Activated CD4-positive, alpha-beta T cell treated with anti-CD3 and anti-CD28 coated beads for 36 hours (primary cell): ENCODE measurements at places on chromosomes 5 and 9. TPM values are rescaled to one million over a fixed set of nuclear protein-coding genes. Genes with fewer than 3 reads are reported as not detected.
A peak's percentile ranks its signal among the peaks of the same experiment; 100 is the strongest.

DNA sequence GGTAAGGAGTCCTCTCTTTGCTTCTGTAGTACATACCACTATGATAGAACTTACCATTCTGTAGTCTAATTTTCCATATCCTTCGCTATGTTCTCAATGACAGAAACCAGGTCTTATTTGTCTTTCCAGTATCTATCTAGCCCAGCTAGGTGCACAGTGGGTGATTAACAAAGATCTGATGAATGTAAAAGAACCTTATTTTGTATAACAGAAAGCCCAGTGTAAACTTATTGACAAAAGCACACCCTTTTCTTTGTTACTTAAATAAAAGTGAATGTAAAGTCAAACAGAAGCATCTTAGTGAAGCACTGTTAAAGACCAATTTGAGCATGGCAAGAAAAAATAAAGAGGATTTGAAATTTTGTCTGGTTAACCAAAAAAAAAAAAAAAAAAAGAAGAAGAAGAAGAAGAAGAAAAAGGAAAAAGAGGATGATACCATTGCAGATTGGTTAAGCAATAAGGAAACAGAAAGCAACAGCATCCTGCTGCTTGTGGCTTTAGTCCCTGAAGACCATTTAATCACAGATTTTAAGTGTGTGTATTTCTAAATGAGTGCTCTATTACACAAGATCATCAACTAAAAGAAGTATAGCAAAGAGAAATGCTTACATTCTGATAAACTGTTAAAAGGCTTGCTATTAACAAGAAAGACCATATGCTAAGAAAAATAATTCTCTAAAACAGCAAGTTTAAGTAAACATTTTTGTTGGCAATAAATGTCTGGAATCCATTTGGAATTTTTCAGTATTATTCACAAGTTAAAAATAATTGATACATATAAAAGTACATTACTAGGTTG is 21.2 kb downstream of the MEGF9 start:
- no peak for DNase-seq

DNA sequence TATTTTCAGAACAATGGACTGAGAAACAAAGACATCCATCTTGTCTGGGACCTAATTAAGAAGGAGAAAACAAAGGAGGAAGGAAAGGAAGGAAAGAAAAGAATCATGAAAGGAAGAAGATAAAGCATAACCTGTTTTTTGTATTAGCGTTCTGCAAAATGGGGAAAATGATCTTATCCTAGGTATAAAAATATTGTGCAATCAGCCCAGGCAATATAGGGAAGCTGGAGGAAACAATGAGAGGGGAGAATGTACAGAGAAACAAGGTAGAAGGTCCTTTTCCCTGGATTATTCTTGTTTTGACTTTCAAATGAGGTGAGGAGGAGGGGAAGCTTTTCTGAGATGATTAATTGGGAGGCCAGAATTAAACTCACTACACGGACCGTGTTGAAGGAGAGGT is 177.9 kb downstream of the COX7C start:
- no peak for DNase-seq

- DNase-seq = no peak
These were observed 1.9 kb downstream of the TBC1D2 start for GRCh38 chr9:98253565-98253964.

DNA sequence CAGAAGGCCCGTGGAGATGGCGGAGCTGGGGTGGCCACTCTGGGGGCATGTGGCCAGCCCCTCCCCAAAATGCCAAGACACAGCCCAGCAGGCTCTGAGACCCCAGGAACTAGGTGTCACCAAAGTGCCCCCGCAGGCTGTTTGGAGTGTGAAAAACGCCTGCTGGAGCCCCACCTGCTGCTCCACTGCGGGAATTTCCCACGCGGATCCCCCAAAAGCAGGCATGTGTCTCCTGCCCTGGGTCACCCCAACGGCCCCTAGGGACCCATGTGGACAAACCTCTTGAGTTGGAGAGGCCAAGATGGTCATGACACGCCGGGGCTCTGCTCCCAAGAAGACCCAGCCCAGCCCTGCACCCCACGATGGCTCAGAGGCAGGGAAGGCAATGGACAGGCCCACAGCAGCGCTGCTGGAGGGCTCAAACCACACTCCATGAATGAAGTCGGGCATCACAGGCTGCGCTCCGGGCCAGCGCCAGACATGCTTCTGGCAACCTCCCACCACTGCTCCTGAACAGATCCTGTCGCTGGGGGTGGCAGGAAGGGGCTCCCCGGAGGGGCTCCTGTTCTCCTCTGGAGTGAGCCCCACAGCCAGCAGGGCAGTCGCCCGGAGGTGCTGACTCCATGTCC is 15.3 kb downstream of the NOTCH1 start:
- no peak for DNase-seq

GRCh38 chr5:36647046-36647445 is 40.6 kb downstream of the SLC1A3 start:
- DNase-seq = no peak

DNA sequence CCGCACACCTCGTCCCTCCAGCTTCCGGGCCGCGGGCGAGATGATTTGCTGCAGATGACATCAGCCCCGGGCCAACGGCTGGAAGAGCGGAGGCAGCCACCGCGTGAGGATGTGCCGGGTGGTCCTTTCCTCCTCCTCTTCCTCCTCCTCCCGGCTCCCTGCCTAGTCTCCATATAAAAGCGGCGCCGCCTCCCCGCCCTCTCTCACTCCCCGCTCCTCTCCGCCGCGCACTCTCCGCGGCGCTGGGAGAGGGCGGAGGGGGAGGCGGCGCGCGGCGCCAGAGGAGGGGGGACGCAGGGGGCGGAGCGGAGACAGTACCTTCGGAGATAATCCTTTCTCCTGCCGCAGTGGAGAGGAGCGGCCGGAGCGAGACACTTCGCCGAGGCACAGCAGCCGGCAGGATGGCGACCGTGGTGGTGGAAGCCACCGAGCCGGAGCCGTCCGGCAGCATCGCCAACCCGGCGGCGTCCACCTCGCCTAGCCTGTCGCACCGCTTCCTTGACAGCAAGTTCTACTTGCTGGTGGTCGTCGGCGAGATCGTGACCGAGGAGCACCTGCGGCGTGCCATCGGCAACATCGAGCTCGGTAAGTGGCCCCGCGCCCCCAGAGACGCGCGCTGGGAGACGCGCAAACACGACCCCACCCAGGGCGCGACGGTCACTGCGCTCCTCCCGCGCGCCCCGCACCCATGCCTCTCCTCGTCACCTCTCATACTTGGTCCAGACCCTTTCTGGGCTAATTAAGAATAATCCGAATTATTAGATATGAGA is at the start of gene MAP1B:
MAP1B (plus strand) TSS at position 345 of the 770 bp plus-strand sequence; CDS start at position 402, 57 bp downstream.
- DNase-seq = peak; percentile 20

GRCh38 chr5:172699999-172700364 is 58.9 kb downstream of the NEURL1B start:
- no peak for DNase-seq

DNA sequence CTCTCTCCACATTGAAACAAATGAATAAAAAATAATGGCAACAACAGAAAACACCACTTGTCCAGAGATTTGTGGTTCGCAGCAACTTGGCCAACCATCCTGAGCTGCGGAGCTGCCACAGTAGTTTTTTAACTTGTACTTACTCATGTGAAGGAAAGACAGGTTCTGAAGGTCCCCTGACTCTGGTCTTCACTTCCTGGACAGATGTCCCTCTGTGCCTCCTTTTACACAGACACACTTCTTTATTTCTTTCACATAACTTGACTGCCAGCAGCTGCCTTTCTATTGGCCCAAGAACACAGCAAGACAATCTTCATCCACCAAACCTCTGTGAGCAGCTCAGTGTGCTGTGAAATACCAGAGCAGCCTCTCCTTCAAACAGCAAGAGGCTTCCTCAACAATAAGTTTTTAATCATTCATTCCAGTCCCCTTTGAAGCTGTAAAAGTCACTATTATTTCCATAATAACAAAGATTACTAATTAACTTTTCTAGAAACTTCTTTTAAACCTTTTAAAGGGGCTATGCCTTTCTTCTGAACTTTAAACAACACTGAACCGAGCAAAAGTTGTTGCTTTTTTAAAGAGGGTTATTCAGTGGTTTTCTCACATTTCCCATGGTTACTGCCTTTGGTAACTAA is 198.7 kb downstream of the NR2F1-AS1 start:
- DNase-seq = no peak

Gene BHMT
- total RNA-seq = not detected

Gene DBH
- not detected for total RNA-seq

Gene PAX5
- 0.21 TPM for total RNA-seq

Gene TAF1L
- 0.02 TPM for total RNA-seq

Gene INSL4
- not detected for total RNA-seq

Gene PCDHB2
- not detected for total RNA-seq

Gene CCL28
- total RNA-seq = 13.9 TPM
